ENCODE measurements at places on chromosomes 7 and 10. TPM values are rescaled to one million over a fixed set of nuclear protein-coding genes. Genes with fewer than 3 reads are reported as not detected.

DYDC2 gene
- polyA plus RNA-seq, result 2.4 TPM

GNAT3 gene
- not detected for polyA plus RNA-seq

CLDN3 gene
- not detected for polyA plus RNA-seq

SUFU gene
- 4.8 TPM for polyA plus RNA-seq

CTAGE15 gene
- not detected for polyA plus RNA-seq

SGPL1 gene
- polyA plus RNA-seq, result 33.4 TPM

AGR3 gene
- not detected for polyA plus RNA-seq

CDK1 gene
- 4.5 TPM for polyA plus RNA-seq

TSPAN33 gene
- 2.5 TPM for polyA plus RNA-seq

Data from neural cell (in vitro differentiated cells).